ENCODE measurements at places on chromosomes 2 and 18. TPM values are rescaled to one million over a fixed set of nuclear protein-coding genes. Genes with fewer than 3 reads are reported as not detected.

DNA sequence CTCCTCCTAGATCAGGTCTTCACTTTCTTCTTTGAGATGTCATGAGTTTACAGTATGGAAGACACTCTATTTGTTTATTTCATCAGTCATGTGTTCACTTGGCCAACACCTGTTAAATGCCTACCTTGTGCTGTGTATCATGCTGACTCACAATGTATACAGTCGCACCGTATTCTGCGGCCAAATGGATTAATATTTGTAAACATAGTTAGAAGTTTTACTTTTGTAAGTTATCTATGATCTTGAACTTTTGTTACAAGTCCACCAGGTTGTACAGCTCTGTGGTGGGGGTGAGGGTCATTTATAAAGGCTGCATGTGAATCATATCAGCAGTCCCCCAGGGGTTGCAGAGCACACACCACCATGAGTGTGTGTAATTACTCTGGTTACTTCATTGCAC lies 408.7 kb upstream of the NRP2 start:
- no peak for DNase-seq

DNA sequence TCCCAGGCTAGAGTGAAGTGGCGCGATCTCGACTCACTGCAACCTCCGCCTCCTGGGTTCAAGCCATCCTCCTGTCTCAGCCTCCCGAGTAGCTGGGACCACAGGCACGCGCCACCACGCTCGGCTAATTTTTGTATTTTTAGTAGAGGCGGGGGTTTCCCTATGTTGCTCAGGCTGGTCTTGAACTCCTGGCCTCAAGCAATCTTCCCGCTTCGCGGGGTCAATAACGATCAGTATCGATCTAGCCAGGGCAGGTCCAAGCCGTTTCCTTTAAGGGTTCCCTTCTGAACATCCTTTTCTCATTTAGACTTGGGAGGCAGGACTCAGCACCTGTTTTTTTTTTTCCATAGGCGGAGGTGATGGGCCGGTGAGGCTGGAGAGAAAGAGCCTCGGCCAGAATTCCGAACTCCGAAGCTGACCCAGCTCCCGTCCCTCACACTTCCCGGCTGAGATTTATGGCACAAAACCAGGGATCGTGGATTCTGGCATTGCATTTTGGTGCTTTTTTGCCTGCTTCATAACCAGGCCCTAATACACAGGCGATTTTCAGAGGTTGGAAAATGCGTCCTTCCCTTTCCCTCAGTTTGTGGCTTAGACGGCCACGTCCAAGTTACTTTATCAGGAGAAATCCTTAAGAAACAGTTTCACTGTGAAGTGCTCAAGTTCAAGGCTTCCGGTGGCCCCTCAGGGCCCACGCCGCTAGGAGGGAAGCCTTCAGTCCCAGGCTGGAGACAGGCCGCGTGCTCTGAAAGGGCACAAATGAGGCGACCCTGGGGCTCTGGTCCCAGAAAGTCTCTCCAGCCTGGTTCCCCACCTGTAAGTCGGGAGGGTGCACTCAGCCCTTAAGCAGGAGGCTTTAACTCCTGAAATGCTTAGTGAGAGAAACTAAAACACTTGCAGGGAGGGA lies 998 bp upstream of the SLC66A3 start:
- peaks cover 2% of the 10 kb centered on the region for H3K27me3 ChIP-seq
- H3K36me3 ChIP-seq, result no peaks in the 10 kb centered on the region
- peak overlapping the region; percentile 45 for H3K4me3 ChIP-seq
- H3K27ac ChIP-seq, result peak overlapping the region; percentile 69

DNA sequence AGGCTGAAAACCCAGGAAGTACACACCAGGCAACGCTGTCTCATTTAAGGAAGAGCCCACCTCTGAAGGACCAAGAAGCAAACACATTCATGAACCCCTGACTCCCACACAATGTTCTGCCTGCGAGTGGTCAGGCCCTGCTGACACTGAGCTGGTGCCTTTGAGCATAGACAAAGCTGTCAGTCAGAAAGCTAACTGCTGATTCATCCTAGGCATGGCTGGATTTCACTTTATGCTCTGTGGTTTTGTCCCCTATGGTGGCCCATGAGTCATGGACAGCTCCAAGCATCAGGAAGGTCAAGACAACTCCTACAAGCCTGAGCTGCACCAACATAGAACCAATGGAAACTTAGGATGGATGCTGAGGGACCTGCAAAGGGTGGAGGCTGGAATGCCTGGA lies 78.9 kb downstream of the UXS1 start:
- DNase-seq, result peak; percentile 77
- H3K4me3 ChIP-seq, result no peak overlapping the region
- H3K27me3 ChIP-seq, result no peaks in the 10 kb centered on the region
- H3K36me3 ChIP-seq, result peaks cover 16% of the 10 kb centered on the region
- H3K4me1 ChIP-seq, result no peaks in the 10 kb centered on the region

- no peak overlapping the region for H3K27ac ChIP-seq
- H3K36me3 ChIP-seq, result no peaks in the 10 kb centered on the region
- H3K27me3 ChIP-seq, result no peaks in the 10 kb centered on the region
- no peak for DNase-seq
- H3K4me3 ChIP-seq, result no peak overlapping the region
These were observed 1.0 kb downstream of the IL1A start for GRCh38 chr2:112783187-112783714.

DNA sequence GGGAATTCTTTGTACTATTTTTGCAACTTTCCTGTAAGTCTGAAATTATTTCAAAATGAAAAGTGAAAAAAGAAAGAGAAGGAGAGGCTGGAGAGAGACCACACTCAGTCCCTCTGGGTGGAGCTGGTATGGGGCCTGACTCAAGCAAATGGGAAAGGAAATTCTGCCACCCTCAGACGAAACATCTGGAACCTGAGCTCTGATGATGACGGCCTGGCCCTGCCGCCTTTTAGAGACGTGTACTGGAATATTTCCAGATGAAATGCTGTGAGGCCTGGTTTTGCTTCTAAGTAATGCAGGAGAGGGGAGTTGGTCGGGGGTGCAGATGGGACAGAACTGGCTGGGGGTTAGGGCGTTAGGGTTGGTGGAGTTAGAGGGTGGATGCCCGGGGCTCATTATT lies 57.4 kb upstream of the GLI2 start:
- peaks cover 4% of the 10 kb centered on the region for H3K4me1 ChIP-seq
- peaks cover 17% of the 10 kb centered on the region for H3K27me3 ChIP-seq
- DNase-seq, result peak; percentile 22
- no peak overlapping the region for H3K4me3 ChIP-seq
- H3K36me3 ChIP-seq, result no peaks in the 10 kb centered on the region

- no peak for DNase-seq
- no peak overlapping the region for H3K27ac ChIP-seq
- H3K4me1 ChIP-seq, result peaks cover 4% of the 10 kb centered on the region
- H3K36me3 ChIP-seq, result no peaks in the 10 kb centered on the region
- H3K4me3 ChIP-seq, result no peak overlapping the region
These were observed 71.8 kb upstream of the NCKAP5 start for GRCh38 chr2:133640103-133640502.

DNA sequence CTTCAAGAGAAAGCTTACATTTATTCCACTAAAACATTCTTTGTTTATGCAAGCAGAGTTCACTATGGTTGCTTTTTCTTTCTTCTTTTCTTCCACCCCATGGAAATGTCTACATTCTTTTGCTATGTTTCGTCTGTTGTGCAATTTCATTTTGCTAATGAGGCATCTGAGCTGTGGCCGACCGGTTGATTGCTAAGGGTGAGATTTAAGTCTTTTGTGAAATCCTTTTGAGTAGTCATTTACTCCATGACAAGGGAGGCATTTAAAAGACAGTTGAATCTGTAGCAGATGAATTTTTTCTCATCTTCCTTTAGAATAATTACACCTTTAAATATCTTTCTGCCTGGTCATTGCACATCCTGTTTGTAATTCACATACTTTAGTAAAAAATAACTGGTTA lies 324.1 kb upstream of the THUMPD2 start:
- H3K4me3 ChIP-seq, result no peak overlapping the region
- peak; percentile 77 for DNase-seq
- no peaks in the 10 kb centered on the region for H3K27me3 ChIP-seq
- H3K27ac ChIP-seq, result peak overlapping the region; percentile 100
- H3K36me3 ChIP-seq, result no peaks in the 10 kb centered on the region

DNA sequence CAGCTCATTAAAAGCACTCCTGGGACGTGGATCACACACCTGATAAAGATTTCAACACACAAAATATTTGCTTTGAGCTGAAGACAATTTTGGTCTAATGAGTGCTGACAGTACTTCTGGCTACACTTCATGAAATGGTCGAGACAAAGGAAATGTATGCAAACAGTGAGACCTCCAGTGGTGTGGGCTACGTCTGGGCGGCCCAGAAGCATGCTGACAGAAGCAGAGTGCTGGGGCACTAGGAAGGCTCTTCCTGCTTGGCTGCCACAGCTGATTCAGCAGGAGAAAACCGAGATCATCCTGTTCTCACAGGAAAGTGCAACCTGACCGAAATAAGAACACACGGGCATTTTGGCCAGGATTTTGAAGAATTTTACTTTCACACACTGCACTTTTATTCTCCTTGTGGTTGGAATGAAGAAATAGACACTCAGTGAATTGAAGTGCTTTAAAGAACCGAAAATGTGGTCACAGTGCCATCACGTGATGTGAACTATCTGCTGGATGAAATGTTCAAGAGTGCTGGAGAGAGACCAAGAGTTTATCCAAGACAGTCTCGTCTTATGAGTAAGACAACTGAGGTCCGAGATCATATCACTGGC lies 149.5 kb downstream of the CCBE1 start:
- DNase-seq, result peak; percentile 93
- peaks cover 2% of the 10 kb centered on the region for H3K27me3 ChIP-seq
- H3K27ac ChIP-seq, result peak overlapping the region; percentile 47
- H3K4me3 ChIP-seq, result peak overlapping the region; percentile 5
- no peaks in the 10 kb centered on the region for H3K36me3 ChIP-seq

DNA sequence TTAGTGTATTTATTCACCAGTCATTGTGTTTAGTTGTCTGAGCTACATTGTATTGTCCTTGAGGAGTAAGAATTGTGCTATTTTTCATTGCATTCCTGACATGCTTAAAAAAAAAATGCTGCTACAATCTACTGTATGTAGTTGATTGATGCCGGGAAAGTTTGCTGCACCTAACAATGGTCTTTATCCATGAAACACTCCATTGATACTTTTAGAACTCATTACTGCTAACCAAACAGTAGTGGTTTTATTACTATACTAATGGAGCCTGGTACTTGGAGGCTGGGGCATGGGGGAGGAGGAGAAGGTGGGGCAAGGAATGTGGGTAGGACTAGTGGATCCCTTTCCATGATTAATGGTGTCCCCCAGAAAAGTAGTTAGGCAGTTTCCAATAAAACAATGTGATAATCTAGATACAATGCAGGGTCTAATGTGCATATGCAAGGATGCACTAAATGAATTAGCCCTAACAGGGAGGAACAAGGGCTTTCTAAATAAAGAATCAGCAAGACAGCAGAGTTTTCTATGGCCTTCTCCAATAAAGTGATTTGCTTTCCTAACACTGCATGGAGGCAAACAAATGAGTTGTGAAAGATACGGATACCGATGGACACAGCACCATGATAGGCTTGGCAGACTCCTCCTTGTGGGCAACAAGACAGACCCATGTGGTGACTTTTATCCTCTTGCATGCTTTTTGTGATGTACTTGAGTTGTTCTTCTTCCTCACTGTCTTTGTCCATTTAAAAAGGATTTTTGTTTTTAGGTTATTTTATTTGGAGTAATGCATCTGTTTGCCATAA lies 78.5 kb downstream of the FMNL2 start:
- H3K27me3 ChIP-seq, result no peaks in the 10 kb centered on the region
- H3K4me3 ChIP-seq, result no peak overlapping the region

DNA sequence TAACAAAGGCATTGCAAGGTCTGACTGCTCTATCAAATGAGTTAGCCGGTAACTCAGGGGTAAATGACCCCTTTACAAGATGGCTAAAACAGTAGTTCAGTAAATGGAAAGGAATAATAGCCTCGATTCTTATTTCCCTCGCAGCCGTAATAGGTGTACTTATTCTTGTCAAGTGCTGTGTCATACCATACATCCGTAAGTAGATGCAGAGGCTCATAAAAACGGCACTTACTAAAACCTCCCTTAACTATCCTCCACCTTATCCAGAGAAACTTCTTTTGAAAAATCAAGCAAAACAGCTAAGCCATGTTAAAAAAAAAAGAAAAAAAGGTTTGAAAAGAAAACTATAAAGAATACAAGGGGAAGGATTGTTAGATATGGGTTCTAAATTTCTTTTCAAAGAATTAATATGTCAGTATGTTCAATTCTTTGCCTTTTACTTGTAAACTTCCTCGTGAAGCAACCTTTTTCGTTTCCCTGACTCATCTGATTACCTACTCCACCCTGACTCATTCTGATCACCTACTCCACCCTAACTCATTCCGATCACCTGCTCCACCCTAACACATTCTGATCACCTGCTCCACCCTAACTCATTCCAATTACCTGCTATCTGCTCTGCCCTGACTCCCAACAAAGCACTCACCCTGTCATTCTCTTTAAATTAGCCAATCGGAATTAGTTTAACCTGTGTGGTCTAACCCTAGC lies 127.5 kb downstream of the SPAG16 start:
- no peaks in the 10 kb centered on the region for H3K36me3 ChIP-seq
- no peak overlapping the region for H3K4me3 ChIP-seq
- no peak for DNase-seq
- H3K27me3 ChIP-seq, result no peaks in the 10 kb centered on the region
- H3K4me1 ChIP-seq, result no peaks in the 10 kb centered on the region

DNA sequence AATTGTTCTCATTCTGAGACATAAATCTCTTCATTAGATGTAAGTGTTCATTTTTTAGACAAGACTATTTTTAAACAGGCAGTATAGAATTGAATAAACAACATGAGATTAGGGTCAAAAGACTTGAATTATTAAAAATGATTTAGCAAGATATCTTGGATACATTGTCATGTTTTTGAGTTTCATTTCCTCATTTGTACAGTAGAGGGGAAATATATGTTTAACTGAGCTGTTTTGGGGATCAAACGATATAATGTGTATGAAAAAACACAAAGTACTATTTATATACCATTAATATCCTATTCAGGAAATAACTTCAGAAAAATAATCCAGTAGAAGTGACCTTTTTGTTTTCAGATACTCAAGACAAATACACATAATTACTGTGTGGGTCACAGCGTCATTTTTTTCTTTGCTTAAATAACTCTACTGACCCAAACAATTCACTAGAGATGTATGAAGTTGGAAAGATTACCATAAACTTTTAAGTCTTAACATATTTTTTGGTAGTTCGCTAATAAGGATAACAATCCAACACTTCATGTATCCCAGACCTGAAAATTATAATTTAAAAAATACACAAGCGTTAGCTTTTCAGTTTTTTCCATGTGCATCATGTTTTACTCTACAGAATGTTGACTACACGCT lies 896 bp upstream of the ASXL3 start:
- no peak for DNase-seq
- H3K27ac ChIP-seq, result no peak overlapping the region
- no peaks in the 10 kb centered on the region for H3K36me3 ChIP-seq
- peaks cover 4% of the 10 kb centered on the region for H3K4me1 ChIP-seq
- H3K27me3 ChIP-seq, result peaks cover 20% of the 10 kb centered on the region
- H3K4me3 ChIP-seq, result peak overlapping the region; percentile 59

GRCh38 chr2:38580115-38580636 lies 22.6 kb downstream of the HNRNPLL start:
- H3K4me1 ChIP-seq, result peaks cover 2% of the 10 kb centered on the region
- no peaks in the 10 kb centered on the region for H3K27me3 ChIP-seq
- DNase-seq, result no peak
- peaks cover 12% of the 10 kb centered on the region for H3K36me3 ChIP-seq
- no peak overlapping the region for H3K27ac ChIP-seq

IL36G gene
- total RNA-seq, result not detected

WDR35 gene
- total RNA-seq, result 8.1 TPM

IL36A gene
- not detected for total RNA-seq

CD8A gene
- total RNA-seq, result not detected

MAP2 gene
- 0.28 TPM for total RNA-seq

LGALSL gene
- total RNA-seq, result 1.7 TPM

UGT1A3 gene
- not detected for total RNA-seq

ANKRD30BL gene
- total RNA-seq, result not detected

WDSUB1 gene
- total RNA-seq, result 5.0 TPM

IL36B gene
- not detected for total RNA-seq
